ENCODE measurements at places on chromosomes 13 and 19.
A peak's percentile ranks its signal among the peaks of the same experiment; 100 is the strongest.

DNA sequence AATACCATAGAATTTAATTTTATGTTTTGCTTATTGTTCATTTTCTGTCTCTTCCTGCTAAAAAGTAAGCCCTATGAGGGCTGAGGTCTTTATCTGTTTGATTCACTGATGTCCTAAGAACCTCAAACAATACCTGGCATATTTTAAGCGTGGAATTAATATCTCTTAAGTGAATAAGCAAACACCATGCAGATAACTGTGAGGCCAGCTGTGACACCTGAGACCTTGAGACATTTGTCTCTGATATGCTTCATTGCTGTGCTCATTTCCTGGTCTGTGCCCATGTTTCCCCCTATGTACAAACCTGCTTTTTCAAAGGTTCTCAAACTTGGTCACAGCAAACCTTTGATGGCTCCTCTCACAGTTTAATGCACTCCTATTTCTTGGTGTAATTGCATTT, 254.6 kb downstream of the COG6 start:
- no peak for DNase-seq

DNA sequence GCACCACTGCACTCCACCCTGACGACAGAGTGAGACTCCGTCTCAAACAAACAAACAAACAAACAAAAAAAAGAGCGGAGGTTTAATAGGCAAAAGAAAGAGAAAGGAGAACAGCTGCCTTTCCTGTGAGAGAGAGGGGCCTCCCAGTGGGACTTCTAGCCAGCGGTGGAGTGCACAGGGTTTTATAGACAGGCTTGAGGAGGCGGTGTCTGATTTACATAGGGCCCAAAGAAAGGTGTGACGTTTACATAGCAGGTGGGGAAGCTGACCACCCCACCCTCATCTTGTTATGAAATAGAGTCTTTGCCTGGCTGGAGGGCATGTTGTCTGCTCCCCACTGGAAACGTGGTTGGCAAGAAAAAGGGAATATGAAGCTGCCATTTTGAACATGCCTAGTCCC, 106.0 kb upstream of the CSNK1A1L start:
- DNase-seq: no peak

- no peak for DNase-seq
Measured at GRCh38 chr13:97243915-97244781, 22.0 kb downstream of the MBNL2 start.

- DNase-seq: no peak
Measured at GRCh38 chr19:41726493-41726892, 18.1 kb downstream of the CEACAM5 start.

GRCh38 chr13:111020546-111020945, 94.6 kb upstream of the ARHGEF7 start:
- DNase-seq: no peak

DNA sequence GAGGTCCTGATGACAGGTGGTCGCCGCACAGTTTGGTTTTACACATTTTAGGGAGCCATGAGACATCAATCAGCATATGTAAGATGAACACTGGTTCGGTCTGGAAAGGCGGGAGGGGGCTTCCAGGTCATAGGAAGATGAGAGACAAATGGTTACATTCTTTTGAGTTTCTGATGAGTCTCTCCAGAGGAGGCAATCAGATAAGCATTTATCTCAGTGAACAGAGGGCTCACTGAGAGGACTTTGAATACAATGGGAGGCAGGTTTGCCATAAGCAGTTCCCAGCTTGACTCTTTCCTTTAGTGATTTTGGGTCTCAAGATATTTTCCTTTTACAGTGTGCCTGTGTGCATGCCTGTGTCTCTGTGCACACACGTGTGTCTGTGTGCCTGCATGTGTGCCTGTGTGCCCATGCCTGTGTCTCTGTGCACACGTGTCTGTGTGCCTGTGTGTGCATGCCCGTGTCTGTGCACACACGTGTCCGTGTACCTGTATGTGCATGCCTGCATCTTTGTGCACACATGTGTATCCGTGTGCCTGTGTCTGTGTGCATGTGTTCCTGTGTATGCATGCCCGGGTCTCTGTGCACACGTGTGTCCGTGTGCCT, 35.5 kb upstream of the TMEM255B start:
- DNase-seq: no peak

- no peak for DNase-seq
Measured at GRCh38 chr13:75222031-75222430, 259.9 kb downstream of the TBC1D4 start.

GRCh38 chr13:23615395-23616081, 45.3 kb downstream of the TNFRSF19 start:
- no peak for DNase-seq

GRCh38 chr13:44646044-44646443, 69.9 kb upstream of the TSC22D1 start:
- DNase-seq: no peak

GRCh38 chr13:24232474-24232873, 72.0 kb downstream of the SPATA13 start:
- DNase-seq: no peak

GRCh38 chr13:114078461-114079451, 53.7 kb downstream of the RASA3 start:
- peak; percentile 79 for DNase-seq

DNA sequence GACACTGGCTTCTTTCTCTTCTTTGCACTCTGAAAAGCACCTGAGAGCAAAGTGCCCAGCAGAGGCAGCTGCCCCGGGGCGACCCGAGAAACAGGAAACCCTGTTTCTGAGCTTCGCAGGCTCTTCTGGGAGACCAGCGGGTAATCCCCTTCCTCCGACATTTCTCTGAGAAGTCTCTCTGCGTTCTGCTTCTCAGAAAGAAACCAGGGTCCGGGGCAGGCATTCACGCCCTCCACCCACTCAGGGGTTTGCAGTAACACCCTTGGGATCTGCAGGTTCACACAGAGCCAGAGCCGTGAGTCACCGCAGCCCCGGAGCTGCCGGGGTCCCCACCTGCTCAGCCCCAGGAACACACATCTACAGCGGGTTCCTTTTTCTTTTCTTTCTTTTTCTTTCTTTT, 86.0 kb downstream of the GADD45B start:
- no peak for DNase-seq

DNA sequence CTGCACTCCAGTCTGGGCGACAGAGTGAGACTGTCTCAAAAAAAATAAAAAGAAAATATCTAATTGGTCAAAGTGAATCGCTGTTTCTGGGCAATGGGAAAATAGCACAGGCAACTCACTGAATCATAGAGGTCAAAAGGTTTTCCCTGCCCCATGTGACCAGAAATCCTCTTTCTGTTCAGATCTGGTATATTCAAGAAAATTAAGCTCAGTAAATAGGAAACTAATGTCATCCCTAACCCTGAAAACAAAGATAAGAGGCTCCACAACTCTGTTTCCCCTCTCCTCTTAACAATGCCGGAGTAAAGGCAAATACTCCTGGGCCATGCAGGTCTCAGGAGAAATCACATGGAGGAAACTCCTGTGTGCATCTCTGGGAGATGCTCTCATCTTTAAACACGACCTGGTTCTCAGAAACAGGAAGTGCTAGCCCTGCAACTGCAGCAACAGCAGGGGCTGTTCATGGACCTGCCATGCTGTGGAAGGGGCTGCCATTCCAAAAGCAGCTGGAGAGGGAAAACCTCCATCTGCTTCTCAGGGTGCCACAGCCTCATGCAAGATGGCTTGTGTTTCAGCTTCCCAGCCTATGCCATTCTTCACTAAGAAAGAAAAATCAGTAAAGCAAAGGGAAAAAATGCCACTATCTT, 47.5 kb upstream of the SLC7A9 start:
- DNase-seq: no peak

DNA sequence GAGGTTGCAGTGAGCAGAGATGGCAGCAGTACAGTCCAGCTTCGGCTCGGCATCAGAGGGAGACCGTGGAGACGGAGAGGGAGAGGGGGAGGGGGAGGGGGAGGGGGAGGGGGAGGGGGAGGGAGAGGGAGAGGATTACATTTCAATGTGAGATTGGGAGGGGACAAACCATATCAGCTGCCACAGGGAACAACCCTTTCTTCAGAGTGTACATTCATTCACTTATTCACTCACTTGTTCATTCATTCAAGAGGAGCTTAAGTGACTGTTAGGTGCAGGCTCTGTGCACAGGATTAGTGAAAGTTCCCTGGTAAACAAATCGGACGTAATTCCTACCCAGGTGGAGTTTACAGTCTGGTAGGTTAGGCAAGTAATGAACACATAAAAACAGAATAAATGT, 65.6 kb upstream of the MEDAG start:
- DNase-seq: no peak

DNA sequence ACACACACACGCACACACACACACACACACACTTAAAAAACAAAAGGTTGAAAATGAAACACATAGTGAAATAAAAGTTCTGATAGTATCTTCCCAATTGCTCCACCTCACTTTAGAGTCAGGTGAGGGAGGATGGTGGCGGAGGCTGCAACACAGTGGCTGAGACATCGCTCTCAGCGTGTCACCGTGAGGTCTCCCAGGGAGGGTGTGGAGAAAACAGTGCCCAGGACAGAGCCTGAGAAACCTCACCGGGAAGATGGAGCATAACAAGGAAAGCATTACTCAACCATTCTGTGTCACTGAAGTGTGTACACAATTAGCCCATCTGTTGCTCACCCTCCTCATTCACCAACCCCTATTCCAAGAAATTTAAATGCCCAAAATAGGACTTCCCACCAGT, 111.4 kb upstream of the USP29 start:
- DNase-seq: no peak

DNA sequence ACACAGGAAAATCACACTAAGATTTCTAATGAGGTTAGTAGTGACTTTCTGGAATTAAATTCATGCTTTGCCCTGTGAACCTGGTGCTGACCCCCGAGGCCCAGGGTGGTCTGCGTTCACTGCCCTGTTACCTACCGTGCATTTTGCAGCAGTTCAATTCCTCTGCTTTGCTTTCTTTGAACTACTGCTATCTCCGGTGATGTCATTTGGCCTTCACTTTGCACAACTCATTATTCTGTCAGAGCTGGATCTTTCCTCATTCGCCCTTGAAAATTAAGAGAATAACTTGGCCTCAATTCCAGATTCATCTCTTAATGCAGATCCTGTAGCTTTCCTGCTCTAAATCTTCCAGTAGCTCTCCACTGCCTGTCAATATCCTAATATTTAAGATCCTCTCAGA, 8.8 kb upstream of the LRRC63 start:
- no peak for DNase-seq

- DNase-seq: no peak
Measured at GRCh38 chr13:59701261-59701660, 462.5 kb downstream of the DIAPH3 start.

GRCh38 chr19:58572818-58573657, at the start of gene MZF1:
MZF1 (minus strand) TSS chr19:58573335; CDS start chr19:58571389, 1,946 bp downstream.
- DNase-seq: peak; percentile 100

DNA sequence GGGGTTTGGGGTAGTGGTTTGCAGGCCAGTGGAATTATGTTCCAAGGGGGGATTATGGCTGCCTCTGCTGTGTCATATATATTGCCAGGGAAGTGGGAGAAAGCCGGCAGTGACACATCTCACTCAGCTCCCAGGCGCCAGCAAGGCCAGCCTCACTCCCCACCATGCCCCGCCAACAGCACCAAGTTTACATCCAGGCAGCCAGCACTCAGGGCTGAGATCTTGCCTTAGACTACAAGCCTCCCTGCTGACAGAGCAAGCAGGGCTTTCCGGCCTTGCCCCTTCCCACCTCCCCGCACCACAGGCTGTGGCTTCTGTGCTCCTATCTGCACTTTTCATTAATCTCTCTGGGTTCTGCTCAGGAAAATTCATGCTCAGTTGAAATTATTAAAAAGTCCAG, 385.1 kb downstream of the MZT1 start:
- no peak for DNase-seq

GRCh38 chr19:48461651-48461981, 6.2 kb downstream of the KCNJ14 start:
- DNase-seq: no peak

GRCh38 chr13:107339209-107339608, 771.3 kb upstream of the ARGLU1 start:
- DNase-seq: no peak
